Urinary bladder (tissue), 4 donors: ENCODE measurements at places on chromosomes 3 and 15.

- peak; percentile 40 for DNase-seq
These were observed 763 bp downstream of the GOLGB1 start for GRCh38 chr3:121748680-121749275.

- no peak for DNase-seq
These were observed 14.2 kb downstream of the PSTPIP1 start for GRCh38 chr15:77009176-77009575.

- peak; percentile 7 for DNase-seq
These were observed 575 bp downstream of the TRPM7 start for GRCh38 chr15:50685976-50686468.

DNA sequence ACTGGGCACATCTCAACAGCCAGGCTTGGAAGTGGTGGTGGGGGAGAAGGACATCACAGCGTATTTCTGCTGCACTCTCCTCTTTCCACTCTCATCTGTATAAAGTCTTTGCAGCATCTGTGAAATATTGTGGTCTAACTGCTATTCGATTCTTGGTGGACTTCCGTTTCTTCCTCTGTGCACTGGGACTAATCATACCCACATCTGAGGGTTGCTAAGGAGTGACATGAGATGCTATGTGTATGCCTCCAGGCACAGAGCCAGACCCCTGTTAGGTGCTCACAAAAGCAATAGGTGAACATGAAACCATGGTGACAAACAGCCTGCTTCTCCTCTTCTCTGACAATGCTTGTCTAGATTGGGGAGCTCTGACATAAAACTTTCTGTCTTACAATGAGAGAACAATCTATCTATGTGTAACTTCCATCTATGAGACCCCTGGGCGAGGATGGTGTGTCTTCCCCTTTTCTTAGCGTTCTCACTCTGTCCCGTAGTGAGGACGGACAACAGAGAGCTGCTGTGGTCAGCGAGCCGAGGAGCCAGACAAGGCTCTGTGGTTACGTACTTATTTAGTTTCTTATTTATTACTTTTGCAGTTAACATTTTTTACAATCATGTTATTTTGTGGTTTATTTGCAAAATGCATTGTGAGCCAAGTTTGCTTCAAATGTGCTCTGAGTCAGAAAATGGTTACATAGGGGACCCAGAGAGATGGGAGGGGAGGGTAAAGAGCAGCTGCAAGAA lies 196.7 kb upstream of the TPRG1 start:
- DNase-seq: no peak

- DNase-seq: no peak
These were observed 62.8 kb downstream of the SEMA5B start for GRCh38 chr3:122964811-122965210.

DNA sequence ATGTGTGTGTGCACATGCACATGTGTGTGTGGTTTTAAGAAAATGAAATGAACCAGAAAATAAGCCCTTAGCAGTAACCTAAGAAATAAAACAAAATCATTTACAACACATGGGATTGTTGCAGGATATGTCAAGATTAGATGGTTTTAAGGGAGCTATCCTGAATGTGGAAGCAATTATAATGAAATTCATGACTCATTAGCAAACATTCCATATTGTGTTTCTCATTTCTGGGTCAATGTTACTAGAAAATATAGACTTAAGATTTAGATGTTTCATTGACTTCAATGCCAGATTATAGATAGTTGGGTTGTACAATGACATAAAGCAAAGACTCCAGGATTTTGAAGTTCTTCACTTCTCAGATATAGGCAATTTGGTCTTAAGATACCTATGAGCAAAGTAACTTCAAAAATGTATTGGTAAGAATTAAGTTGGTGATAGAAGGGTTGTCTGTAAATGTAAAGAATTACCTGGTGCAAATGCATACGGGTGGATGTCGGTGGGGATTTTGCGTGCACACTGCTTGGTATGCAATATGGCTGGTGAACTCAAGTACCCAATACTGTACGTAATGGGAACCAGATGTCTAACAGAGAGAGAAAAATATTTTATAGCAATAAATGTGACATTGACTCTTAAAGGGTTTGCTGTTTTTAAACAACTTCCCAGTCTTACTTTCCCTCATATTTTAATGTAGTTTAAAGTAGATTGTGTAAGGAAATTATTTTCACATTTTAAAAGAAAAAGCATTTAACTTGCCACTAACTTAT lies 53.9 kb upstream of the NR2F2 start:
- no peak for DNase-seq

GRCh38 chr15:52011711-52012144 lies 7.3 kb upstream of the MAPK6 start:
- DNase-seq: no peak

DNA sequence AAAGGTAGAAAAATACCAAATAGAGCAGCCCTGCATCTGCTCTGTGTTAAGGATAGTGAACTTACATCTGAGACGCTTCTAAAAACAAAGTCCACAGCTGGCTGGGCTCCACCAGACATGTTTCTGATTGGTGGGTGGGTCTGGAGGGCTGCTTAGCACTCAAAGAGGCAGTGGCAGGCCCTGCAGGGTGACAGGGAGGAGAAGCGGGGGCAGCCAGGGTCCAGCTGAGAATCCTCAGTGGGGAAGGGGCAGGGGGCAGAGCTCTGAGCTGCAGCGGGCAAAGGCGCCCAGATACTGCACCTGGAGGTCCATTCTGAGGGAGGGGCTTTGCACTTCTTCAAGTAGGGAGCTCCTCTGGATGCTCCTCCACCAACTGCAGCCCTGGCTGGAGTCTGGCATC lies 28.1 kb downstream of the PRR23E start:
- DNase-seq: no peak

DNA sequence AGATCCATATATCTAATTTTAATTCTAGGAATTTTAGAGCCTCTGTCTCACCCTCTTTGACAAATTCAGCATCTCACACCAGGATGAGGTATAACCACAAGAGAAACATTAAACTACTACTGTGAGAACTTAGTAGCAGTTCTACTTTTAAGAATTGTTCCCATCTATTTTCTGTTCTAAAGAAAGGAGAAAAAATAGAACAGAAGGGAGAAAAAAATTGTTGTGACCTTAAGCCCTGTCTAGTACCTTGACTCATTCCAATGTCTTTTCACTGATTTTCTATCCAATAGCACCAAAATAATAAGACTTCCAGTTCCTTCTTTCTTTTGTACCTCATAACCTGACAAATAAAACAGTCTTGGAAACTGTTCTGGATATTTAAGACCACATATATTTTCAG lies 37.0 kb downstream of the FRMD5 start:
- DNase-seq: no peak

- no peak for DNase-seq
These were observed 33.8 kb downstream of the SLC9A9 start for GRCh38 chr3:143814443-143814889.

GRCh38 chr3:160200353-160200752 lies 24.9 kb upstream of the C3orf80 start:
- no peak for DNase-seq

GRCh38 chr3:193996641-193997089 lies 139.3 kb upstream of the HES1 start:
- DNase-seq: no peak

- no peak for DNase-seq
These were observed 5.0 kb upstream of the DYNLT2B start for GRCh38 chr3:196323016-196323415.

DNA sequence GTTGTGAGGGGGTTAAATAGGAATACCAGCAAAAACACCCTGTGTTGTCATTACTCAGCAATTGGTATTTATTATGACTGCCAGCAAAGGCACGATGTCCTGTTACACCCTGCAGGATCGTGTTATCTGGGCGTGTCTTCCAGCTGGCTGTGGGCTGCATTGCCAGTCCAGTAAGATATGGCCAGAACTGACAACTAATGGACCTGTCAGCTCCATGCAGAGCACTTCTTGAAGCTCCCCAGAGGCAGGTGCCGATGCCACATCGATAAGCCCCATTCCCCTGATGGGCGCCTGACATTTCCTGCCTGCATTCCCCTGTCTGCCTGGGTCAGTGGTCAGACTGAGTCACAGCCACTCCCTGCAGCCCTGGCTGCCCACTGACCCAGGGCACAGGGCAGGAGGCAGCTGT lies 79.7 kb upstream of the RASGRF1 start:
- no peak for DNase-seq

- no peak for DNase-seq
These were observed 826 bp downstream of the LRRC58 start for GRCh38 chr3:120348065-120348990.

- no peak for DNase-seq
These were observed 737.6 kb downstream of the NTRK3 start for GRCh38 chr15:87518957-87519356.

- no peak for DNase-seq
These were observed 247.4 kb upstream of the TBL1XR1 start for GRCh38 chr3:177444696-177445095.

DNA sequence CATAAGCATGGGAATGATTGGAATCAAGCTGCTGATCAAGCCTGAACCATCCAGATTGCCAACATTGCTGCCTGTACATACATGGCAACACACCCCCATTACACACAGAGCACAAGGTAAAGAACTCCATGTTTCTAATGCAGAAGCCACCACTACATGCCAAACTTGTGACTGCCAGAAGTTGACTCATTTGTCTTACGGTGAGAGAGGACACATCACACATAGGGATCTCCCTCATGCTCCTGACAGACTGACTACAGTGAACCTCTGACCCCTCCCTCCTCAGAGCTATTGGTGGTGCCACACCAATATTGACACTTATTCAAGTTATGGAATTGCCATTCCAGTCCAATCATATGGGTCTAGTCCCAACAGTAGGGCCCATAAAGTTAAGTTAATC lies 42.3 kb downstream of the EFHB start:
- no peak for DNase-seq

GRCh38 chr15:57703387-57703786 lies 3.1 kb upstream of the POLR2M start:
- DNase-seq: no peak

DNA sequence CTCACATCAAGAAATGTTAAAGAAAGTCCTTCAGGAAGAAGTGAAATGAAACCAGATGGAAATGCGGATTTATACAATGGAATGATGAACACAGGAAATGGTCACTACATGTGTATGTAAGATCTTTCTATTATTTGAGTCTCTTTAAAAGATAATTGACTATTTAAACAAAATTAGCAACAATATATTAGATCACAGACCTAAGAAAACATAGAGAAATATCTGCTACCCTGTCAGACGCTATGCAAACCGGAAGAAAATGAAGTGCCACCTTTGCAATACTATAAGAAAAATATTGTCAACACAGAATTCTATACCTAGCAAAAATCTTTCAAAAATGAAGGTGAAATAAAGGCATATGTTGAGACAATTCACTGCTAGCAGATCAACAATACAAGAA lies 17.2 kb downstream of the RAB6B start:
- DNase-seq: no peak

GRCh38 chr15:69118089-69118488 lies 42.3 kb upstream of the GLCE start:
- DNase-seq: no peak

DNA sequence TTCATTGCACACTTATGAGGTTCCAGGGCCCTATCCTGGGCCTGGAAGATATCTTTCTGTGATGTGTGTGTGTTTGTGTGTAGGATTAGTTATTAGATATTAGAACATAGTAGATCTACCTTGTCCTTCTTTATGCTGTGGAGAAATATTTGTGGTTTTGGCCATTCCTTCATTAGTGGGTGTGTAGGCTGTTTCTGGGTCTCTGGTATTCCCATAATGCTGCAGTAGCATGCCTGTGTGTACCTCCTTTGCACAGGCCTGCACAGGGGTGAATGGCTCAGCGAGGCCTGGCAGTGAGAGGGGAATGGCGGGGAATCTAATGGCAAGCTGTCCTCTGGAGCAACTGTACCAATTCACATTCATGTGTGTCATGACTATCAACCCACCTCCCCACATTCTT lies 125.8 kb upstream of the MRPS22 start:
- DNase-seq: no peak

DNA sequence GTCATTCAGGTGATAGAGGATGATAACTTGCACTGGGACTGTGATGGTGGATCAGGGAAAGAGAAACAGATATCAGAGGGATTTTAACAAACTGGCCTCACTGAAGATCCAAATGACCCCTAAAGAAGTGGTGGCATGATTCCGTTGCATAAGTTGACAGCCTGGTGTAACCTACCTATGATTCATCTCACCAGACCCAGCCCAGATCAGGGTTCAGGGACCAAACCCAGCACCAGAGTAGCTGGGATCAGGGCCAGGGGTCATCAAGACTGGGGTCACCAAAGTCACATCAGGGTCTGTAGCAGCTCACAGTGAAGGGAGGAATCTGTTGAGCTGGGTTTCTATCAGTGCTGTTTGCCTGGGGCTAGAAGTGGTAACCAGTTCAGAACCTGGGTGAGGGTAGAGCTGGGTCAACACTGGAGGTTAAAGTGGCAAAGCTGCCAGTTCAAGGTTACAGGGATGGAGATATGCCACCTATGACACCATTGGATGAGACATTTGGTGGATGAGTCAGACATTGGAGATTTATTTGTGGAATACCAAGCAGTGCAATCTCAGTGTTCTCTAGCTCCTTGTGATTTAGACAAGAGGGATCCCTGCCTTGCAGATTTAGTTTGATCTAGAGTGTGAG lies 35.9 kb downstream of the CASR start:
- no peak for DNase-seq

- DNase-seq: no peak
These were observed 102.1 kb downstream of the DIPK2A start for GRCh38 chr3:144073698-144074097.

DNA sequence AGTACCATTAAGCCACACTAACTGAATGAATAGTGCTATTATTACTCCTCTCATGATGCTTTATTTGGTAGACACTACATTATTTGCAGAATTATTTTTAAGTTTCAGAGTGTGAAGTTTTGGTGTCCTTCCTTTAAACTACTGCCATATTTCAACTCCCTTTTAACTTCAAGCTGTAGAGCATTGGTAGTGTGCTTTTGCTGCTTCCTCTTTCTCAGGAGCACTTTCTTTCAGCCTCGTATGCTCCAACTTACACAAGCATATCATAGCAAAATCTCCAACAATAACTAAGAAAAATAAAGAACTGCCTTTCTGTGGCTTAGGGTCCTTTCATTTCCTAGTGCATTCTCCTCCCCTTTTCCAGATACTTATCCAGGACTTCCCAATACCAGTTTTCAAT lies 476.4 kb upstream of the AGTR1 start:
- no peak for DNase-seq

GRCh38 chr3:94071713-94072284 lies 8.9 kb downstream of the NSUN3 start:
- no peak for DNase-seq
